Stimulated activated naive CD4-positive, alpha-beta T cell treated with Interleukin-2 at 50 U/mL for 16 hours (primary cell): ENCODE measurements at places on chromosomes 3 and 15.

DNA sequence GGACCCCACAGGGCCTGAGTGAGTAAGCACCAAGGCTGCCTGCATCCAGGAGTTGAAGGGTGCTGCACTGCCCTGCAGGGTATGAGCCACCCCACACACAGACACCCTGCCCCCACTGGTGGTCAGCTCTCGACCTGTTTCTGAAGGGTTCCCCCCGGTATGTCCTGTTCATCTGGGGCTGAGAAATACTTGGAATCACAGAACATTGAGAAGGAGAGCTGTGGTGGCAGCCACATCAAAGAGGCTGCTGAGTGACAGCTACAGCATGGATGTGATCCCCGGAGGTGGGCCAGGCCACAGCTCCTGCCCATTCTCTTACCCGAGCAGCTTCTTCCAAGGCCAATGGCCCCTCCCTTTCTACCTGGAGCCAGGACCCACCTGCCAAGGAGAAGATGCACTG lies 66.4 kb upstream of the PLXNA1 start:
- DNase-seq = no peak

- DNase-seq = no peak
Observed at GRCh38 chr15:48358229-48359152, 27.3 kb downstream of the DUT start.

- DNase-seq = no peak
Observed at GRCh38 chr15:100353449-100353848, 11.7 kb upstream of the ADAMTS17 start.

GRCh38 chr15:66486887-66487286 lies 10.7 kb downstream of the SNAPC5 start:
- DNase-seq = no peak

DNA sequence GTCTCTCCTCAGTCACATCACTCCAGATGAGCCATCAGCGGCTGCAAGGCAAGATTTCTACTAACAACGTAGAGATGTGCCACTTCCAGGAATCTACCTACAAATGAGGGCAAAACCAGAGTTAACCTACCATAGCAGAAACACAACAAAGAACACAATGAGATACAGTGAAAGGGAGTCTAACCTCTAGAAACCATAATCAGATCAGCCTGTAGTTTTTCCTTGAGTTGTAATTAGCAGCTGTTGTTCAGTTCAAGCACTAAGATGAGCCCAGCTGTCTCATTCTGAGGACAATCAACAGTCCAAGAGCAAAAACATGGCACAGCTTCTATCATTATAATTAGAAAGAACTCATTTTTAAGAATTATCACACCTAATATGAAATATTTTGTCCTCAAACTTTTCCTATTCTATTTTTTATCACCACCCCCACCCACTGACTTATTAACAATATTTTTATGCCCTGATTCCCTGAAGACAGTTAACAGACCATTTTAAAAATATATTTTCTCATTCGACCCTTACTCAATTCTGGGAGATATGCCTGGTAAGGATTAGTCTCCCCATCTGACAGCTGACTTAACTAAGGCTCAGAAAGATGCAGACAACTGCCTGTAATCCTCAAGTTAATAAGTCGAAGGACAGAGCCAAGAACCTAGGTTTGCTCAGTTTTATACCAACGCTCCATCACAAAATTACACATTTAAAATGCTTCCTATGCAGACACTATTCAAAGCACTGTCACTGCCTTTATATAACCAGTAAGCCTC lies 50.1 kb downstream of the MAGI1 start:
- DNase-seq = no peak

DNA sequence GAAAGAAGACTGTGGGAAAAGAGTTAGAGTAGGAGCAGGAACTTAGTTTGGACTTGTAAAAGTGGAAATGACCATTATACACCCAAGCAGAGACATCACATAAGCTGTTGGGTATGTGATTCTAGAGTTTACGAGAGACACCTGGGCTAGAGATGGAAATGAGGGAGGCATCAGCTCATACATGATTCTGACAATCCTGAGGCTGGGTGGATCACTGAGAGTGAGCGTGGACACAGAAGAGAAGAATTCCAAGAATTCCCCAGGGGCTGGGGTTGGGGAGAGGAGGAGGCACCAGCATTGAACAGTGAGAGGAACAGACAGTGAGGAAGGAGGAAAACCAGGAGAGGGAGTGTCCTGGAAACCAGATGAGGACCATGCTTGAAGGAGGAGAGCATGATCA lies 113.5 kb downstream of the KCNAB1 start:
- no peak for DNase-seq

- no peak for DNase-seq
Observed at GRCh38 chr15:35603856-35604255, 57.9 kb upstream of the DPH6 start.

- no peak for DNase-seq
Observed at GRCh38 chr15:66102563-66103292, 150.8 kb downstream of the MEGF11 start.

DNA sequence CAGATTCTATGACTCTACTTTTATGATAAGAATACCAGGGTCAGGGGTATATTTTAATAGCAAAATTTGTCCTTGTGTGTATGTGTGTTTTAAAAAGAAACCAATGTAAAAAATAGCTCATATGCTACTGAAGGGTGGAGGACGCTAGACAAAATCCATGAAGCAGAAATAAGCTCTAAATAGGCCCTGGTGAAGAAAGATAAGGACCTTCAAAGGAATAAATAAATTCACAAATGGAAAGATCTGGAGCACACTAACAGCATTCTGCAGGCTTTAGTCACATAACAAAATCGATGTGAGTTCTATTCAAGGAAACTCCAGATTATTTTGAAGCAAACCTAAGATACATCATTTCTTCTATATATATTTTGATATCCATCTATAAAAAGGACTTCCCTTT lies 27.2 kb upstream of the ATP11B start:
- DNase-seq = no peak

- DNase-seq = no peak
Observed at GRCh38 chr3:14304101-14305045, 98.0 kb upstream of the SLC6A6 start.

GRCh38 chr3:50102558-50102957 lies 13.8 kb downstream of the RBM5 start:
- no peak for DNase-seq

- DNase-seq = no peak
Observed at GRCh38 chr15:57169643-57170042, 206.7 kb upstream of the CGNL1 start.

DNA sequence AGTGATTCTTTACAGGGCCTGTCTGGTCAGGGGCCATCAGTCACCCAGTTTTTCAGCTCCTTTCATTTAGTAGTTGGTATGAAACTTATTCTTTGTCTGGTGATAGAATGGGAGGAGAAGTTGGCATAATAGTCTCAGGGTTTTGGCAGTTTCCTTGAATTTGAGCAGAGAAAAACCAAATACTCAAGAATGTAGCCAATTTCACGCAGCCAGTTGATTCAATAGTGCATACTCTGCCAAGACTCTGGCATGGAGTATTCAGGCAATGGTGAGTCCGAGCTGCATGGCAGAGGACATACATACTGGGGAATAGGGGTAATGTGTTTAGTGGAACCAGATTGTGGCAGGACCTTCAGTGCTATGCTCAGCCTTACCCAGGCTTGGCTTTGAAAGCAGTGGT lies 118.3 kb downstream of the GALK2 start:
- DNase-seq = no peak
